Neural crest cell (in vitro differentiated cells): ENCODE measurements at places on chromosomes 6 and 20. TPM values are rescaled to one million over a fixed set of nuclear protein-coding genes. Genes with fewer than 3 reads are reported as not detected.

Gene SEMG1
- total RNA-seq, result not detected in 2 replicates

Gene POM121L2
- total RNA-seq, result not detected in 2 replicates

Gene IP6K3
- 0.72 and 0.89 TPM in 2 replicates for total RNA-seq

Gene HDGFL1
- not detected in 2 replicates for total RNA-seq

DNA sequence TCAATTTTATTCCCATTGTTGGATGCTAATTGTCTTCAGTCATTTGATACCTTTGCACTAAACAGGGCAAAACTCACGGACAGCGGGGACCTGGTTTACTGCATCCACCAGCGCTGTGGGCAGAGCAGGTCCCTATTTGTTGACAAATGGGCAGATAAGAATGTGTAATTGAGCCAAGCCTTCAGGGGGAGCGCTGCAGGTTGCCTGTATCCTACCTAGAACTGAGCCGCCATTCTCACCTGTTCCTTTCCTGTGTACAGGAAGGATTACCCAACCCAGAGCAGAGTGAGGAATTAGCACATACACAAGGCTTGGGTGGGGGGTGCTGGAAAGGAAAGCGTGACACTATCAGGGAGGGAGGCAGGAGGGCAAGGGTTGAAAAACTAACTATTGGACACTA, 89.1 kb upstream of the FOXA2 start:
- no peak for DNase-seq
- H3K36me3 ChIP-seq, result peaks cover 4% of the 10 kb centered on the region
- H3K4me3 ChIP-seq, result no peak overlapping the region
- H3K27me3 ChIP-seq, result peaks cover 54% of the 10 kb centered on the region
- no peak overlapping the region for H3K27ac ChIP-seq

- no peaks in the 10 kb centered on the region for H3K27me3 ChIP-seq
- peaks cover 54% of the 10 kb centered on the region for H3K36me3 ChIP-seq
- peak overlapping the region; percentile 39 for H3K27ac ChIP-seq
- no peak overlapping the region for H3K4me3 ChIP-seq
- DNase-seq, result no peak
Measured at GRCh38 chr6:13289789-13290318, 38.5 kb downstream of the TBC1D7 start.

Gene HS3ST5
- total RNA-seq, result 0.25 and 0.26 TPM in 2 replicates

Gene NR2E1
- not detected in 2 replicates for total RNA-seq

DNA sequence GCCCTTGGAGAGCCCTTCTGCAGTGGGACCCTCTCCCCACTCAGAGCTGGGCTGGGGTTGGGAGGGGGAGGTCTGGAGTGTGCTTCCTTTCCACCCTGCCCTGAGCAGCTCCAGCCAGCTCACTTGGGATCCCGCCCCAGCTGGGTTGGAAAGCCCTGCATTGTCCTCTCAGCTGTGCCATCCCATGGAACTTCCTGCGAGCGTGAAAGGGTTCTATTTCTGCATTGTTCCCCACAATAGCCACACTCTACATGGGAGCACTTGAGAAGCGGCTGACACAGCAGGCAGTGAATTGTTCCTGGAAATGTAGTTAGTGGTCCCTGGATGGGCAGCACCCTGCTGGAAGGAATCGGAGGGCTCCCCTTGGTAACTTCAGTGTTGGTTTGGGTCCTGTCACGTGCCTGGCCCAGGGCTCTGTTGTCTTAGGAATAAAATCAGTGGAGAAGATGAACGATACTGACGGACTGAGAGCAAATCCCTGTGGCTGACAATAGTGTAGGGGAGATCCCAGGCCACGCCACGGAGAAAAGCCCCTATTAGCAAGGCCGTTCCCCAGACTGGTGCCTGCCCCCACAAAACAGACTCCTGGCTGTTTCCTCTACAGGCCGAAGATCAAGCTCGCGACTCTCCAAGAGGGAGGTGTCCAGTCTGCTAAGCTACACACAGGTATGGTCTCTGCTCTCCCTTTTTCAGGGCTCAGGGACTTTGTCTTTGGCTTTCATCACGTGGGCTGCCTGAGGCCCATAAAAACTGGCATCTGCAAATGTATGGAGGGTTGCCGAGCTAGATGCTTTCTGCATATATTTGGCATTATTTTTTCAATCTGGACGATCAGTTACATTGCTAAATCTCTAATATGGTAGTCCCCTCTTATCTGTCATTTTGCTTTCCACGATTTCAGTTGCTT, 18.8 kb downstream of the DNMT3B start:
- peak; percentile 41 for DNase-seq
- peak overlapping the region; percentile 95 for H3K27ac ChIP-seq
- H3K4me3 ChIP-seq, result peak overlapping the region; percentile 83
- peaks cover 64% of the 10 kb centered on the region for H3K4me1 ChIP-seq
- H3K36me3 ChIP-seq, result peaks cover 15% of the 10 kb centered on the region
- no peaks in the 10 kb centered on the region for H3K27me3 ChIP-seq

DNA sequence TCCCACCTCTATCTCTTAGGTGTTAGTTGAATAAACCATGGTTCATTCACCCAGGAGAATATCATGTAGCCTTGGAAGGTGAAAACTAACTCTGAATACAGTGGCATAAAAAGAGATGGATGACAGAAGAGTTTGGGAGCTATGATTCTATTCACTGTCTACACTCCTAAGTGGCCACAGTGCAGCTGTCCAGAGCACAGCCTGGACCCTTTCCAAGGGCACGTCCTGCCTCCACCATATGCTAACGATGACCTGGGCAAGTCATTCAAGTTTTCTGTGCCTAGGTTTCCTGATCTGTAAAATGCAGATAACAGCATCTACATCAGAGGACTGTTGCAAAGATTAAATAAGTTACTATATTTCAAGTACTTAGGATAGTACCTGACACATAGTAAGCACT, 314.1 kb downstream of the PTPRT start:
- no peaks in the 10 kb centered on the region for H3K4me1 ChIP-seq
- no peak overlapping the region for H3K27ac ChIP-seq
- DNase-seq, result no peak

- peaks cover 10% of the 10 kb centered on the region for H3K27me3 ChIP-seq
- no peak for DNase-seq
- H3K27ac ChIP-seq, result no peak overlapping the region
- no peaks in the 10 kb centered on the region for H3K4me1 ChIP-seq
Measured at GRCh38 chr20:33178726-33179125, 10.8 kb downstream of the BPIFA2 start.

Gene SYCP2L
- 5.6 and 9.9 TPM in 2 replicates for total RNA-seq

GRCh38 chr6:105608711-105609374, 206.0 kb upstream of the PREP start:
- H3K27ac ChIP-seq, result no peak overlapping the region
- H3K4me1 ChIP-seq, result peaks cover 23% of the 10 kb centered on the region
- H3K4me3 ChIP-seq, result no peak overlapping the region
- no peak for DNase-seq
- H3K27me3 ChIP-seq, result no peaks in the 10 kb centered on the region
- H3K36me3 ChIP-seq, result no peaks in the 10 kb centered on the region

- H3K4me3 ChIP-seq, result peak overlapping the region; percentile 83
- H3K4me1 ChIP-seq, result peaks cover 10% of the 10 kb centered on the region
- no peaks in the 10 kb centered on the region for H3K36me3 ChIP-seq
- H3K27ac ChIP-seq, result no peak overlapping the region
- peaks cover 41% of the 10 kb centered on the region for H3K27me3 ChIP-seq
Measured at GRCh38 chr20:709423-709822, 33.8 kb upstream of the SCRT2 start.

DNA sequence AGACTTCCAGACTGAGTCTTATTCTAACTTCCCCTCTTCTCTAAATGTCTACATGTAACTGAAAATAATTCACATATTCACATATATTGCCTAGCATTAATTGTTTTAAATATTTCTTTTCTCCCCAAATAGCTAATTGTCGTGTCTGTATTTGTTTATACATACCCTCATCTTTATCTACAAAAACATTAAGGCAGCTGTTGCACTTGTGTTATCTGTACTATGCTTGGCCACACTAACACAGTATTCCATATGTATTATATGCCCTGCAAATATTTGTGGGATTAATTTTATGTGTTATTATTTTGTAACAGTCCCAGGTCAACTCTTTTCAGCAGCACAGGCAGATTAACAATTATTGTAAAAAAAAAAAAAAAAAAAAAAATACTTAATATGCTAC, 11.7 kb downstream of the HDAC2 start:
- H3K4me3 ChIP-seq, result no peak overlapping the region
- DNase-seq, result no peak
- H3K27me3 ChIP-seq, result no peaks in the 10 kb centered on the region

Gene PRL
- not detected in 2 replicates for total RNA-seq

Gene NKX2-4
- total RNA-seq, result not detected in 2 replicates

Gene PCK1
- not detected in 2 replicates for total RNA-seq

Gene ZBTB12
- 60.8 and 61.1 TPM in 2 replicates for total RNA-seq

DNA sequence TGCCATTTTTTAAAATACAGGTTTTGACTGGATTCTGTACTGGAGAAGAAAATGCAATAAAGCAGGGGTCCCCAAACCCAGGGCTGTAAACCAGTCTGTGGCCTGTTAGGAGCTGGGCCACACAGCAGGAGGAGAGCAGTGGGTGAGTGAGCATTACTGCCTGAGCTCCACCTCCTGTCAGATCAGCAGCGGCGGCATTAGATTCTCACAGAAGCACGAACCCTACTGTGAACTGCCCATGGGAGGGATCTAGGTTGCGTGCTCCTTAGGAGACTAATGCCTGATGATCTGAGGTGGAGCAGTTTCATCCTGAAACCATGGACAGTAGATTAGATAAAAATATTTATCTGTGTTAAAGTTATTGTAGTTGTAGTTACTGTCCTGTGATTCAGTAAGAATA, 21.1 kb upstream of the FBXO9 start:
- no peak overlapping the region for H3K27ac ChIP-seq
- no peaks in the 10 kb centered on the region for H3K27me3 ChIP-seq
- H3K4me3 ChIP-seq, result no peak overlapping the region
- H3K4me1 ChIP-seq, result peaks cover 31% of the 10 kb centered on the region

Gene ATP9A
- 38.9 and 39.0 TPM in 2 replicates for total RNA-seq

Gene MYCT1
- not detected in 2 replicates for total RNA-seq

GRCh38 chr6:43142101-43142500, 29.0 kb upstream of the SRF start:
- DNase-seq, result no peak
- H3K36me3 ChIP-seq, result no peaks in the 10 kb centered on the region
- H3K4me3 ChIP-seq, result no peak overlapping the region
- no peak overlapping the region for H3K27ac ChIP-seq
- no peaks in the 10 kb centered on the region for H3K27me3 ChIP-seq

DNA sequence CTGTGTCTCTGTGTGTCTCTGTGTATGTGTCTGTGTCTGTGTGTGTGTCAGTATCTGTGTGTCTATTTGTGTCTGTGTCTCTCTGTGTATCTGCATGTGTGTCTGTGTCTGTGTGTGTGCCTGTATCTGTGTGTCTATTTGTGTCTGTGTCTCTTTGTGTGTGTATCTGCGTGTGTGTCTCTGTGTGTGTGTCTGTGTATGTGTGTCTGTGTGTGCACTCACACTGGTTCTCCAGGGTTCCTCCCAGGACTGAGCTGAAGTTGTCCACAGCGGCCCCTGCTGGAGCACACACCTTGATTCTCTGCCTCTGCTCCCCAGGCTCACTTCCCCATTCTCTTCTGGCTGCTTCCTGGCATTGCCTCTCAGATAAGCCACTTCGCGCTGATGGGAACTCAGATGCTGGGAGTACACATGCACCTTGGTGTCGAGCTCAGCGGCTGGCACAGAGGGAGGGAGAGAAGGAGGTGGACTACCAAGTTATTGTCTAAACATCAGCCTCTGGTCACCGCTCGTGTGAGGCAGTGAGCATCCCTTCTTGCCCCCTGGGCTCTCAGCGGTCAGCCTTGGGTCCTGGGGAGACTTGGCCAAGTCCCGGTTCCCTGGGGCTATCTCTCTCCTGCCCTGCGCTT, 104.9 kb upstream of the NXT1 start:
- H3K4me1 ChIP-seq, result no peaks in the 10 kb centered on the region
- peak overlapping the region; percentile 9 for H3K27ac ChIP-seq
- H3K36me3 ChIP-seq, result no peaks in the 10 kb centered on the region
- no peak overlapping the region for H3K4me3 ChIP-seq

Gene KHDC3L
- total RNA-seq, result not detected in 2 replicates

Gene AFG1L
- 8.2 and 9.8 TPM in 2 replicates for total RNA-seq

Gene SIRPA
- total RNA-seq, result 10.2 and 10.7 TPM in 2 replicates

DNA sequence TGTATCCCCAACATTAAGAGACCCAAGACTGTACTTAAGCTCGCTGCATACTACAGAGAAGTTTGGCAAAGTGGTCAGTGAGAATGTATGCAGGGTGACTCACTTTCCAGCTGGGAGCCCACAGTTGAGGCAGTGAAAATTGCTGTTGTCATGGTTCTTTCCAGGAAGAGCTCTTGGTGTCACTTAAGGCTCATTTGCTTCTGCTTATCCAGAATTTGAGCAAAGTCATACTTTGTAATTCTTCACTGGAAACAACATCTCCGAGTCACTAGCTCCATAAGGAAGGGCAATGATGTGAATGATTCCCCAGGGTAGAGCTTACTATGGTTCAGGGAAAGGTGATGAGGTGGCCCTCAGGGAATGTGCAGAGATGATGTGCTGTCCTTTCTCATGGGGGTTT, 65.4 kb upstream of the FBXL4 start:
- no peak for DNase-seq
- H3K4me1 ChIP-seq, result no peaks in the 10 kb centered on the region
- H3K27ac ChIP-seq, result no peak overlapping the region
- no peaks in the 10 kb centered on the region for H3K36me3 ChIP-seq
- no peaks in the 10 kb centered on the region for H3K27me3 ChIP-seq

DNA sequence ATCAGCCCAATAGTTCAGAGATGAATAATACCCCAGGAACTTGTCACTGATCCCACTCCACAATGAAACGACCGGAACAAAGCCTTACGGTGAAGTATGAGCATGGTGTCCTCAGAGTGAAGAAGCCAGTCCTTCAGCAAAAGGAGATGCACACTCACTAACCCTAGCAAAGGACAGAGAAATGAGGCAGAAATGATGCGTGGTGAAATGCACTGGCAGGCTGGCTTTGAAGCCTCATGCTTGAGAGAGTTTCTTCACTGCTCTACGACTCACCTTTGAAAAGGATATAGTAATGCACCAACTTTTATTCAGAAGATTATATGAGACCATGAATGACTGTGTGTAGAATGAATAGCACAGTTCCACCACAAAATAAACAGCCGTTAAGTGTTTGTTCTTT, 74.8 kb downstream of the PHACTR1 start:
- no peak for DNase-seq
- H3K36me3 ChIP-seq, result no peaks in the 10 kb centered on the region
- H3K4me3 ChIP-seq, result no peak overlapping the region
- no peaks in the 10 kb centered on the region for H3K4me1 ChIP-seq
- H3K27me3 ChIP-seq, result no peaks in the 10 kb centered on the region
- H3K27ac ChIP-seq, result no peak overlapping the region

DNA sequence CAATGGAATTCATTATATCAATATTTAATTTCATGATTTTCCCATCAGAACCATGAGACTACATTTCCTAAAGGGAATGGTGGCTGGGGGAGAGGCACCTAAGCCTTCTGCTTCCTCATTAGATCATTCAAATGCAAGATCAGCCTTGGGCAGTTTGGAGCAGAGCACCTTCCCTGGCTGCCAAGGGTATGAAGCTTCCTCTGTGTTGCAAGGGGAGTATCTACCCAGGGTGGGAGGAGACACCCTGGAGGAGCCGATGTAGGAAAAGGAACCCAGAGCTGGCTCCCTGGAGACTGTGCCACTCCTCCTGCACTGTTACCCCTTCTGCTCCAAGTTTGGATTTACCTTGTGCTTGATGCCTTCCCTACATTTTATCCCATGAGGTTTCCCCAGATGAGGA, 299.7 kb upstream of the PRDM1 start:
- no peaks in the 10 kb centered on the region for H3K4me1 ChIP-seq
- no peaks in the 10 kb centered on the region for H3K36me3 ChIP-seq
- no peak for DNase-seq
- no peak overlapping the region for H3K4me3 ChIP-seq
- H3K27ac ChIP-seq, result peak overlapping the region; percentile 50
